ENCODE measurements at places on chromosomes 11 and 22.

GRCh38 chr11:61533039-61533375, 24.5 kb downstream of the LRRC10B start:
- no peak for DNase-seq

- DNase-seq: no peak
Observed at GRCh38 chr11:102513869-102514268, 16.7 kb downstream of the MMP7 start.

DNA sequence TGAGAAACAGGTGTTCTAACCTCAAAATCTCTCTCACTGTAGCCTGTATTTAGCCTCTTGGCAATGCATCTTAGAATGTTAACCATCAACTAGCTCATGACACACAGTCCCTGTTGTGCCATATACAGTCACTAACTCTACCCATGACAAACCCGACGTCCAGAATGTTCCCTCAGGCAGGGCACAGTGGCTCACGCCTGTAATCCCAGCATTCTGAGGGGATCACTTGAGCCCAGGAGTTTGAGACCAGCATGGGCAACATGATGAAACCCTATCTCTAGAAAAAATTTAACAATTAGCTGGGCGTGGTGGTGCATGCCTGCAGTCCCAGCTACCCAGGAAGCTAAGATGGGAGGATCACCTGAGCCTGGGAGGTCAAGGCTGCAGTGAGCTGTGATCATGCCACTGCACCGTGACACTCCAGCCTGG, 18.2 kb upstream of the CCDC34 start:
- DNase-seq: no peak

GRCh38 chr22:30460147-30460546, 11.7 kb downstream of the SEC14L3 start:
- DNase-seq: no peak

DNA sequence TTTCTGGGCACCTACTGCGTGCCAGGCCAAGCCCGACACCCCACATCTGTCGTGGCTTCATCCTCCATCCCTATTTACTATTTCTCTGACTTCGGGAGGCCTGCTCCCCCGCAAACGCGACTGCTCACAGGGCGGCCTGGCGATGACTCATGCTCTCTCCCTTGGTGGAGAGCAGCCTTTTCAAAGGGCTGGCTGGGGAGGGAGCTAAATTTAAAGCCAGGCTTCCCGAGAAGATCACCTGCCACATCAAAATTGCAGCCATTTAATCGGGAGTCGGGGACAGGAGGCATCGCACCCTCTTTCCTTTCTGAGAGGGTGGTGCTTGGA, 24.9 kb upstream of the SHISAL1 start:
- no peak for DNase-seq

DNA sequence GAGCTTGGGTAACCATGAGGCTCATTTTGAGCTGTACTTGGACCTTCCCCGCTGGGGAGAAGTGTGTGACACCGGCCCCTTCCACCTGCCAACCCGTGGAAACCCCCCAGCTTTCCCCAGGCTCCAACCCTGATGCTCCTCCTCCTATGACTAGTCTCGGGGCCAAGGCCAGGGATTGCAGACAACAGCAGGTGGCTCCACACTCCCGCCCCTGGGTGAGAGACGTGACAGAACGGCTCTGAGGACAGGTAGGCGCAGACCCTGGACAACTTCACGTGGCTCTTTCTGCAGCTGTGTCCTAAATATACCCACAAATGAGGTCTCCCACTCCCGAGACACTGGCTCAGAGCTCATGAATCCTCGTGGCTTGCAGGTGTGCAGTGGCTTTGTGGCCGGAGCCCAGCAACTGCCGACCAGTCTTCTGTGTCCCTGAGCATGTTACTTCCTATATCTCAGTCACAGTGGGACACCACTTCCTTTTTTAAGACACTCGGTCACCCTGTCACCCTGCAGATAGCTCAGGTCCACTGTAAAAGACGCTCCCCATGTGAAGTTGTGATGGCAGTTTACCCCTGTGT, 55.2 kb downstream of the NECTIN1 start:
- DNase-seq: no peak

DNA sequence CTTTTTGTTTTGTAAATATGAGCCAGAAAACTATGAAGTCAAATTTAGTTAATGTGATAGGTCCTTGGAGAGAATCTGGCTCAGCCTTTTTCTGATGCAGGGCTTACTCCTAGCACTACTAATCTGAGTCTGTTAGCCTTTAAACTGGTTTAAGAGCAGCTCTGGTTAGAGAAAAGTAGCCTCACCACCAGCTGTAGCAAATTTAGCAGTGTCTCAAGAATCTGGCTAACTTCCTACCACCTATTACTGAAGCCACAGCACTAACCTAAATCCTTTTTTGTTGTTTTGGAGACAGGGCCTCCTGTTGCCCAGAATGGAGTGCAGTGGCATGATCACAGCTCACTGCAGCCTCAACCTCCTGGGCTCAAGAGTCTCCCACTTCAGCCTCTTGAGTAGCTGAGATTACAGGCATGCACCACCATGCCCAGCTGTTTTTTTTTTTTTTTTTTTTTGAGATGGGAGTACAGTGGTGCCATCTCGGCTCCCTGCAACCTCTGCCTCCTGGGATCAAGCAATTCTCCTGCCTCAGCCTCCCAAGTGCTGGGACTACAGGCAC, 13.9 kb downstream of the RBM4B start:
- DNase-seq: no peak

- DNase-seq: no peak
Observed at GRCh38 chr22:48084041-48084728, 1321.7 kb downstream of the TBC1D22A start.

DNA sequence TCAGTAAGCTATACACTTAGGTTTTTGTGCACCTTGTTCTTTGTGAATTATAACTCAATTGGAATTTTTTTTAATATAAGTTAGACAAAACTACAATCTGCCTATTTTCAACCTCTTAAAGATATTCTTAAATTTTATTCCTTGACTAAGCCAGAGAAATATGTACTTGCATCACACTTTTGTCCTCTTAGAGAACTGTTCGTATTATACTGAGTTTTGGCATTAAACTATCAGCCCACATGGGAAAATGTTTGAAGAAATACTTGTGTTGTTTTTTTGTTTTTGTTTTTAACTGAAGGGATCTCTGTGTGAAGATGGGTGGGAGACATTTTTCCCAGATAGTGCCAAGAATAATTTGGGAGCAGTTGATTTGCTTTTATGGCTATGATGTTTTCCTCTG, 25.3 kb downstream of the CEP295 start:
- no peak for DNase-seq

DNA sequence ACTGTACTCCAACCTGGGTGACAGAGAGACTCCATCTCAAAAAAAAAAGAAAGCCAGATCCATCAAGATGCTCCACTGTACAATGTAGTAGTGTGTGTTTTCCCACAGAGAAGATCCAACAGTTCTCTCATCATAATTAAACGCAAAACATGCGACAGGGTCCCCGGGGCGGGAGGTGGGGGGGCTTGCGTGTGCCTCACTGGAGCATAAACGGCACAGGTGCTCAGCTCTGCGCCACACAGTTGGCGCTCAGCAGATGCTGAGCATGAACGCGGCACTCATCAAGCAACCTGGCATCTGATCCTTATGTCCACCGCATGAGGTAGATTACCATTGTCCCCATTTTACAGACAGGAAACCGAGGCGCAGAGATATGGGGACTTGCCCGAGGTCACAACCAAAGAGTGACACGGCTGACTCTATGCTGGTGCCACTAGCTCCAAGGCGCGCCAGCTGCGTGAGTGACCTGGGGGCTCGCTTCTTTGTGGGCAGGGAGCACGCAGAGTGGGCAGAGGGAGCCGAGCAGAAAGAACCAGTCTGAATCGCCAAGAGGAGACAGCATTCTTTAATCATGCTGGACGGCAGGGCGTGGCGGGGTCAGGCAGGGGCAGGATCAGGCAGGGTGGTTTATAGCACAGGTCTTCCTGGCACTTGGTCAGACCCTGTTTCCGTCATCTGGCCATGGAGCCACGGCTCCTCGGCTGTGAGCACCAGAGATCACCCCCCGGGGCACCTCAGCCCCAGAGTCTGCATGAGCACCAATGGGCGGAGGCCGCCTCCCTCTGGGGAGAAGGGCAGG, 8.2 kb downstream of the C1QTNF6 start:
- no peak for DNase-seq

DNA sequence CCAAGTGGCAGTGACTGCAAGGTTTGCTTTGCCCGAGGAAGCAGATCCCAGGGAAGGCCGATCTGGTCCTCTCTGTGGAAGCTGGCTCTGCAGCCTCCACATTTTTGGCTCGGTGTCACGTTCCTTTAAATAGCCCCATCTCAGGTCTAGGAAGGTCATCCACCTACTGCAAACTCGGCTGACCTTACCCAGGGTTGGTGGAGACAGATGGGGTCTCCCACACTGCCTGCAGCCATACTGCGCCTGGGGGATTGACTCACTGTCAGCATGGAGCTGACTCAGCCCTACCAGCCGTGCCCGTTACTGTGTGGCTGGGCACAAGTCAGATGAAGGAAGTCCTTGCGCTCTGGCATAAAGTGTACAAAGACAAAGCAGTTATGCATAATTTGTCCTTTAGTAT, 16.9 kb downstream of the CDPF1 start:
- no peak for DNase-seq

GRCh38 chr11:32334822-32335221, 100.5 kb downstream of the WT1 start:
- no peak for DNase-seq

GRCh38 chr11:118263695-118264568, at the start of gene MPZL2:
TSS of gene MPZL2 (minus strand) at chr11:118264297. CDS start at chr11:118264153, 144 bp downstream.
- DNase-seq: peak; percentile 80

DNA sequence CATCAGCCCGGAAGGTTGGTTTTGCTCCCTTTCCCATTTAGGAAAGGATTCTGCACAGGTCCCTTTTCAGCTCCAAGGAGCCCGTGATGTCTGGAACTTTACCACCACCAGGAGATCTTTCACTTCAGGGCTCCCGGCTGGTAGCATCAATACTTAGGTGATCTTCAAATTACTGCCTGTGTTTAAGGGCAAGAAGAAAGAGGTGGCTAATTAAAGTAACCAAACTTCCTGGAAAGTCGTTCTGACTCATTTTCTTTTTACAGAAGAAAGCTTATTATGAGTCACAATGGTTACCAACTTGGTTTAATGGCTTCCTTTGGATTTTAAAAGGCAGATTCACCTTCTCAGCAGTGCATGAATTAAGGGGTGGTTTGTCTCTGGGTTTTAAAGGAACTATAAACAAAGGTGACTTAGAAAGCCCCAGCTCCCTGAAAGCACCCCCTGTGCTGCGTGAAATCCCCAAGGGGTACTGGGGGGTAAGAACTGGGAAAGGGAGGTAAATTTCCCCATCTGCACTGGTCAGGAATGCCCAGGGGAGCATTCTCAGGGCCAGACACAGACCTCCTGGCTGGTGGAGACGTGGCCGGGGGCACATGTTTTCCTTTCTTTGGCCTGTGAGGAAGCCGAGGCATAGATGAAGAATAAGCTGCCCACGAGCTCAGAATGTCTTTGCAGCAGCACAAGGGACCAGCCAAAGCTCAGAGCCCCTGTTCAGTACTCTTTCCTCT, 8.8 kb downstream of the POU2F3 start:
- DNase-seq: no peak

GRCh38 chr22:24417901-24418641, 9.3 kb upstream of the ADORA2A start:
- no peak for DNase-seq

GRCh38 chr11:117392001-117392690, 64.5 kb downstream of the CEP164 start:
- no peak for DNase-seq

GRCh38 chr22:47270463-47271135, 508.1 kb downstream of the TBC1D22A start:
- DNase-seq: no peak

DNA sequence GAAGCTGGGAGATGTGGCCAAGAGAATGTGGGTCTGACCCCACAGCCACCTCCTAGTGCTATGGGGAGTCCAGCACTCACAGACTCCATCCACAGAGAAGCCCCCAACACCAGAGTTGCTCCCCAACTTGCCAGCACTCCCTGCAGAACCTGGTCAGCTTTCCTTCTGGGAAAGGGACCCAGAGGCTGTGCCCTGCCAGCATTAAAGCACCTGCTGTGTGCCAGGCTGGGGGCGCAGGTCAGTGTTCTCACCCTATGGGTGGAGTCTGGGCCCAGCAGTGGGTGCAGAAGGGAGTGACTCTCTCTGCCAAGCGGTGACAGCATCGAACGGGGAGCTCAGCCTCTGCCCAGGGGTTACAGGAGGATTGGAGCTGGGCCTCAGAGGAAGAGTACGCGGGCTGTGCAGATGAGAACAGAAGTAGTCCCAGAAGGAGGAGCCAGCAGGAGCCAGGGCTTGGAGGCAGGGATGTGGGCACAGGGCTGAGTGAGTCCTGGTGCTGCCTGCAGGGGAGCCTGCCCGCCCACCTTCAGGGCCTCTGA, 114.4 kb downstream of the MPPED1 start:
- no peak for DNase-seq

GRCh38 chr22:44275631-44275995, 37.1 kb downstream of the SHISAL1 start:
- DNase-seq: no peak

- DNase-seq: no peak
Observed at GRCh38 chr11:95508219-95508890, 277.4 kb upstream of the SESN3 start.

GRCh38 chr11:43810929-43811596, 69.6 kb upstream of the ALKBH3 start:
- no peak for DNase-seq

- DNase-seq: no peak
Observed at GRCh38 chr11:60240662-60241061, 2.3 kb downstream of the MS4A4E start.

DNA sequence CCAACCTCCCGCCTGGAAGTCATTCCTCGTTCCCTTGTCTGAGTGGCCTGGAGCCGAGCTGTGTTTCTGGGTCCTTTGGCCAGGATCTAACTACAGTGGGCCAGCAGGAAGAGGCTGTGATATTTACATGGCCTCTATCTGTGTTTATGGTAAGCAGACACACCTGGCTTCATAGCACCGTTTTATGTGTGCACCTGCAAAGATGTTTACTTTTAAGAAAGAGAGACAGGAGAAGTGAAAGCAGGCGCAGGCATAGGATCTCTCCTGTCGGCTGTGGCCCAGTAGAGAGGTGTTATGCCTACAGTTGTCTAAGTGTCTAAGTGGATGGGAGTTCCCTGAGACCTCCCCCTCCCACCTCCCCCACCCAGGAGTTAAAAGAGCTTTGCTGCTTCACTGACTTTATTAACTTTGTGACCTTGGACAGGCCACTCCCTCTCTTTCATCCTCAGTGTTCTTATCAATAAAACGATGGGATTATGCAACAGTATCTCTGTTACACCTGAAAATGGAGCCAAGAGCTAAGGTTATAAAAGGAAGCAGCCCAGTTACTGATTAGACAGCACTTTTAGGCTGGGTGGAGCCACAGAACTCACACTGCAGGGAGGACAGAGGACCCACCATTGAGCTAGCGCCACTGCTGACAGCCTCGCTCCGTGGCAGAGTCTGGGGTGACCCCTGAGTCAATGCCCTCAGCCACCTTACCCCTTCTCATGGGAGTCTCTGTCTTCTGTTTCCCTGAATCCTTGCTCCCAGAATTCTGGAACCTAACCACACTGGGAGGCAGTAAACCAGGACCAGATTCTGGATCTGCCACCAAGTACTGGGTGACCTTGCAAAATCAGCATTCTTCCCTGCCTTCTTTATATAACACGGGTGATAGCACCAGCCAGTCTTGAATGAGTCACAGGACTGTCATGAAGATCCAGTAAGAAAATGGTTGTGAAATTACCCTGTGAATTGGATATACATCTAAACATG, 22.0 kb downstream of the ST14 start:
- DNase-seq: no peak

GRCh38 chr11:77171885-77172665, 44.0 kb downstream of the MYO7A start:
- DNase-seq: no peak
